ENCODE measurements at places on chromosomes 6 and 20.
A peak's percentile ranks its signal among the peaks of the same experiment; 100 is the strongest.

DNA sequence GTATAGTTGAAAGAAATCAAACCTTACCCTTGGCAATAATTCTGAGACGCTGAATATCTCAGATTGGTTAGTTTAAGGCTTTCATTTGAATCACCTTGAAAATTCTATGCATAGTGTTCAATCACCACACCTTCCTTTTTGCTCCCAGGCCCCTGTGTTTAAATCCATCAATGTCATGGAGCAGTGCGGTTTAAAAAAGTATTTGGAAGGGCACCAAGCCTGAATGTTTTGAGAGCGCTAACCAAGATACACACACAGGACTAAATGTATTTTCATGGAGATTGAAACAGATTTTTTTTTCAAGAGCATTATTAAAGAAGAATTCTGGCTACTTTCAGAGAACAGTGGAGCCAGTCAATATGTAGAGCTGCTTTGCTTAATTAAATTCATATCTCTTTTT, 195.7 kb downstream of the CENPW start:
- DNase-seq, result no peak

DNA sequence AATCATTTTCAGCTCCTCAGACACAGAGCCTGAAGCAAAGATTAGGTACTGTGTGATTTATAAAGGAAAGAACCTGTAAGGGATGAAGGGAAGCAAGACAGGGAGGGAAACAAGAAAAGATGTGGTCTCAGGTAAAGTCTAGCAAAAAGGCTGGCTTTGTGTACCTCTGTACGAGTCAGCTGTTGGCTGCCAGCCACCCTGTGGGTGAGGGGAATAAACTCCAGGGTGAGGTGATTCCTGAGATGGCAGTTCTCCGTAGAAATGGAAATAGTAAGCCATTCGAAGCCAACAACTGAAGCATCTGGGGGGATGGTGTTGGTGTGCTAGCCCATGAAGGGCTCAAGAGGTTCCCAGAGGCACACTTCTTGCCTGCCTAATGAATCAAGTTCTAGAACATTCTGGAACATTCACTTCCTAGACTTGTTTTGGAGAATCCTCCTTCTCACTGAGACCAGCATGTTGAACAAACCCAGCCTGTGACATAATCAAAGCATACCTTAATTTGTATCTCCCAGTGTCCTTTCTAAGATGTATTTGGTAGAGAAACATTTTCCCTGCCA, 10.6 kb upstream of the TTPAL start:
- DNase-seq, result no peak

- DNase-seq, result peak; percentile 73
Measured at GRCh38 chr6:113854531-113855499, 2.3 kb upstream of the MARCKS start.

DNA sequence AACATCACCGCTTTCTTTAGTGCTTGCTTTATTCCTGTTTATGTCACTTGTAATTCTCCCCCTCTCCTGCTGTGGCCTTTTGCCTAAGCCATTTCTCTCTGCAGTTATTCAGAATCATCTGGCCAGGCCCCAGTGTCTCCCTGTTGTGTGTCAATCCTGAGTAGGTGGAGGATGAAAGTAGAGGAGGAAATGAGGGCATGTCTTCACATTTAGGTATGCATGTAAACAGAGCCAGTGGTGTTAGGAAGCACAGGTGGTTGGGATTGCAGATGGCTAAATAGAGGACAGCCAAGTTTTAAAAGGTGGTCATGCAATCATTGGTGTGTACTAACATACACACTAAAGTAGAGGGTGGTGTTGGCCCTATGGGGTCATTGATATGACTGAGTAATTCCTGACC, 5.2 kb downstream of the PRSS35 start:
- no peak for DNase-seq
